Effector CD4-positive, alpha-beta T cell (primary cell): ENCODE measurements at places on chromosomes 4 and X.

DNA sequence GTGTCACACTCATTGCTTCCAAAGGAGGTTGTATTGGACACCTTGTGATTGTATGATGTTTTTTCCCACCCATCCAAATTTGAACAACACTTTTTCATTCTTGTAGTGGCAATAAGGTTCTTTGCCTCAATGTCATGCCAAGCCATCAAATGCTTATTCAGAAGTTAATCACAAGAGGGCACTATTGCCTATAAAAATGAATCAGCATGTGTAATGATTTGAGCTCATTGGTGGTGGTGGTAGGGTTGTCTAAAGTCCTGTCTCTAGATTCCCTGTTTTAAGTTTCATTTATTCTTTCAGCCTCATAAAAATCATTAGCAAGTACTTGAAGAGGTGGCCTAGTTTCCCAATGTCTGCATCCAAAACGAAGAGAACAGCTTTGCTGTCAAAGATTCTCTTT lies 37.0 kb downstream of the IRS4 start:
- DNase-seq = no peak

GRCh38 chrX:11751261-11751660 lies 6.8 kb upstream of the MSL3 start:
- DNase-seq = no peak

GRCh38 chr4:157271166-157271869 lies 50.8 kb downstream of the GRIA2 start:
- DNase-seq = no peak

- no peak for DNase-seq
Measured at GRCh38 chr4:148205476-148205875, 236.7 kb downstream of the NR3C2 start.

DNA sequence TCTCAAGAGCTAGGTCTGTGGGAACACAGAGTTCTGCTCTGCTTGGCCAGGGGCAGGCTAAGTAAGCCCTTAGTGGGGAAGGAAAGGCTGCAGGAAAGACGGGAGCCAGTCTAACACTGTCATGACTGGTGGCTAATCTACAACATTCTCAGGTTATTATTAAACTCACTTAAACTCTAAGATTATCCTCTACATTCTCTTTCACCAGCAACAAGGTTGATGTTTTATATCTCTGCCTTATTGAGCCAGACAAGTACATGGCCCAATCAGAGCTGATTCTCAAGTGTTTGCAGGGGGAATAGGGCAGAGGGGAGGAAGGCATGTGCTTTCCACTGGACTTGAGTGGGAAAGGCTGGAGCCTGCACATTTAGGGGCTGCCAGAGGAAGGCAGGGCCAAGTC lies 50.9 kb upstream of the FAM241A start:
- no peak for DNase-seq

GRCh38 chr4:112127803-112128202 lies 17.5 kb upstream of the FAM241A start:
- no peak for DNase-seq

DNA sequence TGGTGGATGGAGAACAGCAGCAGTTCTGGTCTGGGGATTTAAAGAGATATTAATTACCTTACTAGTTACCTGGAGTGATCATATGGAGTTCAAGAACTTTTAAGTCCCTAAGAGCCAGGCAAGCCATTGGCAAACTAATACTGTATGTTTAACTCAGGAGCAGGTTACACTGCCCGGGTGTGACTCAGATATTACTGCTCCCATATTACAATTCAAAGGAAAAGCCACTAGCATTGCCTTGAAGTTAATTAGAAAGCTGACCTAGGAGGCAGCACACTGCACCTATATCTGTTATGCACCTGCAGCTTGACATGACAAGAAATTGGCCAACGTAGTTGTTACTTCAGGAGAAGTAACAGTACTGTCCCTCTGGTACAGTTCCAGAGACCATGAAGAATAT lies 47.2 kb downstream of the GRK4 start:
- DNase-seq = no peak

- no peak for DNase-seq
Measured at GRCh38 chr4:176755613-176756012, 37.1 kb downstream of the VEGFC start.

GRCh38 chr4:159266981-159267868 lies 164.3 kb downstream of the RAPGEF2 start:
- no peak for DNase-seq

- no peak for DNase-seq
Measured at GRCh38 chrX:150202641-150203247, 160.4 kb upstream of the MAMLD1 start.

- no peak for DNase-seq
Measured at GRCh38 chr4:171118091-171118490, 695.1 kb upstream of the GALNTL6 start.

DNA sequence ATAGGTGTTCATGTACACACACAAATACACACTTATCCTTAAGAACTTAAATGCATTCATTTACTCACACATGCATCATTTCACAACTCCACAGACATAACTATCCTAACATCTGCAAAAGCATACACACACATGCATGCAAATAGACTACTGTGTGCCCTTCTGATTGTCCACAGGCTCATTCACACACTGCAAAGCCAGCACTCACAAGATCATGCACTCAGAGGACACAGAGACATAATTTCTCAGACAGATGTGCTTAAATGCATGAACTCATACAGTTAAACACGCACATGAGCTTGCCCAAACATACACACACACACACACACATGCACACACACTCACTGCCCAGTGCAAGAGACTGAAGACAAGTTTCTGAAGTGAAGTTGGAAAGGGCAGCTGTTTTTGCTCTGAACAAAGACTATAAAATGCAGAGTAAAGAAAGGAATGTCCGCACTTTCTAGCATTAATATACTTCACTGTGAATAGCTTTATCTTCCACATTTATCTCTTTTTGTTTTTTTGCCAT lies 1018.0 kb upstream of the HS3ST1 start:
- no peak for DNase-seq

GRCh38 chr4:120218981-120219380 lies 152.3 kb upstream of the MAD2L1 start:
- DNase-seq = no peak

GRCh38 chr4:36677112-36677511 lies 395.7 kb downstream of the DTHD1 start:
- DNase-seq = no peak

DNA sequence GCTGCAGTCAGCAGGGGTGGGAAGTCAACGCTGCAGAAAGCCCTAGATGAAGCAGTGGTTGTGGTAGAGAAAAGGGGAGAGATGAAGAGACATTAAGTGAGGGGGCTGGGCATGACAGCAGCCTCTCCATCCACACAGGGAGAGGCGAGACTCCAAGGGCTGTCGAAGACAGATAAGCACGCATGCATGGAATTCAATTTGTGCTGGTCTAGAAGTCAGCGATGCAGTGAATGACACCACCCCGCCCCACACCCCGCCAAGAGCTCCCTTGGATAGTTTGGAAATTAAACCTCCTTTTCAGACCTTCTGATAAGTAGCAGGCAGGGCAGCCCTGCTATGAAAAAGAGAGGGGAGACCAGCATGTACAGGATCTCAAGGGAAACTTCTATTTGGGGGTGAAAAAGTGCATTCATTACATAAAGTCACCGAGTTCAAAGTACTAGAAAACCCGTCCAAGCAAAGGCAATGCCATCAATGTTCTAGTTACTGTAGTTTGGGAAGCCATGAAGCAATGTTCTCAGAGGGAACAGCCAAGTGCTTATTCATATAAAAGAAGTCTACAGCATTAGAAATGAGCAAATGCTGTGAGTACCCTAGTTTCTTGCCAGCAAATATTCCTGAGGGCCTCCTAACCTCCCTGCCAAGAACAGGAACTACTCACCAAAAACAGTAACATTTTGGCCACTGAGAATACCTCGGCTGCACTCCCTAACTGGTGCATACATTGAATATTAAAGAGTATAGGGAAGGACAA lies 152.3 kb upstream of the ANXA10 start:
- DNase-seq = no peak

DNA sequence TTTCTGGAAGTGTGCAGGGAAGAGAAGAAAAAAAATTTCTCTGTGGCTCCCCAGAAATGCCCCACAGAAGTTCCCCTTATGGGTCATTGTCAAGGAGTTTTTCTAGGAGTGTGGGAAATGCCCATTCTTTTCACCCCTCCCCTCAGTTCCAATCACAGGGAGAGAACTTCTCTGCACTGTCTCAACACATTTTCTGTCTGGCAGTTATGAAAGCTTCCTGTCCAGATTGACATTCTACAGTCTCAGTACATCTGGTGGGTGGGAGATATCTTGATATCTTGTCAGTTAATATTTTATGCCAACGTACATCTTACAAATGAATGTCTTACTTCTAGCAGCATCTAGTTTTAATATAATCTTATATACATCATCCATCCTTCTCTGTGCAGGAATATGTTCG lies 566.8 kb upstream of the AADAT start:
- DNase-seq = no peak

- no peak for DNase-seq
Measured at GRCh38 chr4:128869776-128870509, 60.4 kb downstream of the JADE1 start.

- DNase-seq = no peak
Measured at GRCh38 chr4:183797445-183798300, 107.4 kb upstream of the STOX2 start.

- DNase-seq = no peak
Measured at GRCh38 chr4:71243091-71243833, 95.6 kb upstream of the SLC4A4 start.

GRCh38 chrX:40244980-40245379 lies 147.2 kb upstream of the BCOR start:
- DNase-seq = no peak

DNA sequence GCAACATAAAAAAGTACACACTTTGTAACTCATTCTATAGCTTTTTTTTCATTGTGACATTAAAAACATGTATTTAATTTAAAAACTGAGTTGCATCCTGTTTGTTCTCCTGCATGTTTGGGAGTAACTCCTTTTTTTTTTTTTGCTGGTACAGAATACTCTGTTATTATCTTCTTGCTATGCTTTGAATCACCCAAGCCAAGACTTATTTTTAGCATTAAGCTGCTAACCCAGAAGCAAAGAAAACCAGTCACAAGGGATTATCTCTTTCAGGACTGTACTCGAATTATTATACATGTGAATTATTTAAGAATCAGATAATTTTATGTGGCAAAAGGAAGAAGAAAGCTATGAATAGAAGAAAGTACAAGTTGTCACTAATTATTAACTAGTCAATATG lies 194.9 kb downstream of the ADAMTS3 start:
- DNase-seq = no peak

GRCh38 chrX:40449396-40449795 lies 131.4 kb upstream of the ATP6AP2 start:
- DNase-seq = no peak

- DNase-seq = no peak
Measured at GRCh38 chr4:6715704-6716017, 313 bp upstream of the BLOC1S4 start.
